Gastroesophageal sphincter (tissue), 4 donors: ENCODE measurements at places on chromosomes 1 and 21.

GRCh38 chr1:164256456-164256855 is 302.5 kb upstream of the PBX1 start:
- no peak for ATAC-seq

DNA sequence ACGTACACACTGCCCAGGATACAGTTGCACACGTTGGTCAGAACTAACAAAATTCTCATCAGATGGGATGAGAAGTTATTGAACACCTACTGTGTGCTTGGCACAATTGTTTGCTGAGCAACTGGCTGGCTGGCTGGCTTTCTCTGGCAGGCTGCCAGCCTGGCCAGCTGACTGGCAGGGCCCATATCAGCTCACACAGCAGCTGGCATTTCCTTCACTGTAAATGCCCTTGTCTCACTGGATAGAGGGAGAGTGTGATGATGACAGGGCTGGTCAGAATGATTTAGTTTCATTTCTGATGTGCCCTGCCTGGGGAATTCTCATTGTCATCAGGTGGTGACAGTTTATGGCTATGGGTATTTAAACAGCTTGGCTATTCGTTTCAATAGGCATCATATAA is 15.8 kb downstream of the CAMK2N1 start:
- no peak for ATAC-seq

DNA sequence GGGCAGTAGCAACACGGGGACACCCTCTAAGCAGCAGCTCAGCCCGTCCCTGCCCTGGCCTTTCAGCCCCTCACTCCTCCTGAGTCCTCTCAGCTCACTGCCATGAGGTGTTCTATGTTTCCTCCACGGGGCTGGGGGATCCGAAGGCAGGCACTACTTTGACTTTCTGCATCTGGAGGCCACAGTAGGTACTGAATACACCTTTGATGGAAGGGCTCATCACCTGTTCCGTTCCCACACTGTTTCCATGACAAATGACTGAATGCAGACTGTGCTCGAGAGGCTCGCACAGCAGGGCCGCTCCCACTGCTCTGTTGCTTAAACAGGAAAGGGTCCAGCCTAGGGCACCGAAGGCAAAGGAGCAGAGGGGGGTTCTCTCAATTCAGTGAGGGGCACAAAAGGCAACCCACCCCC is 77.6 kb upstream of the DNAH14 start:
- ATAC-seq: peak; percentile 31

- no peak for ATAC-seq
Measured at GRCh38 chr1:169163059-169163458, 56.6 kb downstream of the ATP1B1 start.

- ATAC-seq: no peak
Measured at GRCh38 chr1:4597020-4597419, 57.4 kb upstream of the AJAP1 start.

GRCh38 chr1:53895421-53895820 is 1.4 kb downstream of the DIO1 start:
- ATAC-seq: no peak

DNA sequence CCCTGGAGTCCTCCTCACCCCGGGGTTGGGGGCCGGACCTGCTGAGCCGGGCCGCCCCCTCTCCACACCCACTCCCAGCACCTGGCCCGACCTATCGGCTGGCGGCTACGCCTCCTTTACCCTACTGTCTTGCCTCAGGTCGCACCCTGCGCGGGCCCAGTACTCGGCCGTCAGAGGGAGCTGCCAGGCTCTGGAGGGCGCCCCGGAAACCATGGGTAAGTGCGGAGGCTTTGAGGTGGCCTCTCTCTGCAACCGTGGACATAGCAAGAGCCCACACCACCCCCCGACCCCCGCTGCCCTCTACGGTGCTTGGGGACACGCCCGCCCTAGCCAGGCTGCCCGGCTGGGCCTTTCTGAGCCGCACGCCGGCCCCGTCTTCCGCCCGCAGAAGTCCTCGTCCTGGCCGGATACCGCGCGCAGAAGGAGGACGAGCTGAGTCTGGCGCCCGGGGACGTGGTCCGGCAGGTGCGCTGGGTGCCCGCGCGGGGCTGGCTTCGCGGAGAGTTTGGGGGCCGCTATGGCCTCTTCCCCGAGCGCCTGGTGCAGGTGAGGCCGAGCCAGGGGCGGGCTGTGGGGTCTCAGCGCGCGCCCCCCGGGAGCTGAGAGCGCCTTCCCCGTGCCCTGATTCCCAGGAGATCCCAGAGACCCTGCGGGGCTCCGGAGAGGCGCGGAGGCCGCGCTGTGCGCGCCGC is at the start of gene SH3D21:
SH3D21 (plus strand) TSS at position 159 of the 692 bp plus-strand sequence; CDS start at position 212, 53 bp downstream.
- peak; percentile 49 for ATAC-seq

GRCh38 chr1:162007466-162007865 is 16.2 kb downstream of the OLFML2B start:
- no peak for ATAC-seq
